ENCODE measurements at places on chromosomes 12 and 14.

DNA sequence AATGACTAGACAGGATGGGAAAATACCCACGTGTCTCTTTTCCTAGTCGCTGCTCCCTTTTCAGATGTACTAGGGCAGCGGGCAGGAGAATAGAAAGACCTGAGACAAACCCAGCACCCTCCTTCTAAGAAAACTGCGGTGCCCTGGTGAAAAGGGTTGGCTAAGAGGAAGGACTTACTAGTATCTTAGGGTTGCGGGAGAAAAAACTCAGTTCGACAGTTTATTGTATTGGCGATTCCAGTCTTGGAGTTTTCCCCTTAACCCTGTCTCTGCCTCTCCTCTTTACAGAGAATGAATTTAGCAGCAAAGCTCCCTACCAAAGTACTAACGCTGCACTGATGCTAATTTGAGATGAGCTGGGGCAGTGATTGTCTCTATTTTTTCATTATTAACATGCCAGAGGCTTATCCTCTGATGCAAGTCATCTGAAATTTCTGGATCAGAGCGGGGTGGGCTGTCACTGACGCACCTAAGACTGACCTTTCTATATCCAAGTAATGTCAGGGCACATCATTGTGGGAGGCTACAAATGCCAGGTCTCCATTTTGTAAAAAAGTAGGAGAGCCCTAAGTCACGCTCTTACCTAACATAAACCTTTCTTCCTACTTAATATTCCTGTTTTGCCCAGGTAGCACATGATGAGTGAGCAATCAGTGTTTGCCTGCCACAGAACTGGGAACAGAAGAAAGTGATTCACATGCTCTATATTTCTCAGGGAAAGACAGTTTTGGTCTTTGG, 916 bp upstream of the PAWR start:
- no peak for DNase-seq

- no peak for DNase-seq
These were observed 272.2 kb upstream of the TMPO start for GRCh38 chr12:98243190-98243589.

DNA sequence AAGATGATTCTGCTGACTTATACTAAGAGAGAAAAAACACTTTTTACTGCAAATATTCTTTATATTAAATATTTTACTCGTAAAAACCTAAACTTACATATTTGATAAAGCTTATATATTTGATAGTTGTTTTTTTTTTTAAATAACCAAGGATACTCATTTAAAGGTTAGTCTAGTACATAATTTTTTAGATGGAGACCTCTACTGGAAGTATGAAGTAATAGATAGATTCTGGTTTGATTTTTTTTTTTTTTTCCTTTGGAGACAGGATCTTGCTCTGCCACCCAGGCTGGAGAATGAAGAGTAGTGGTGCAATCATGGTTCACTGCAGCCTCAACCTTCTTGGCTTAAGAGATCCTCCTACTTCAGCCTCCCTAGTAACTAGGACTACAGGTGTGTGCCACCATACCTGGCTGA, 16.4 kb downstream of the ARID2 start:
- no peak for DNase-seq

- no peak for DNase-seq
These were observed 311 bp upstream of the LGR5 start for GRCh38 chr12:71439362-71439612.

- no peak for DNase-seq
These were observed 44.1 kb upstream of the JDP2 start for GRCh38 chr14:75383721-75384120.

DNA sequence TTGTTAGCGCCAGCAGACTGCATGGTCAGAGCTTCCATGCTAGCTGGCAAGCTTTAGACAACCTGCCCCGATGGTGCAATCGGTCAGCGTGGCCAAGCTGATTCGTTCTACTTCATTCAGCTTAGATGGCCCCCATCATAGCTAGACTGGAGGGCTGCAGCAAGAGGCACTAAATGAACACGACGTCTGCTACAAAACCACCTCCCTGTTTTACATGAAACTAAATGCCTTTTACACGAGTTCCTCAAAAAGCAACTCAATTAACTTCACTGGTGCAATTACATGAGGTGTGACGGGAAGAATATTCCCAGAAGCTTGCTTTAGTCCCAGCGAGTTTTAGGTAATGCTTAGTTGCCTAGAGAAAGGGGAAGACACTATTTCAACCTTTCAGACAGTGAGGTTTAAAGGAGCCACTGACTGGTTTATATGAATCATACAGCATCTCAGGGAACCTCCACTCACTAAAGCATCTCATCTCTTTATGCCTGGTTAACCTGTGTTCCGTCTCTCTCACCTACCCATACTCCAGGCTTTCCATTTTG, 8.4 kb downstream of the NIN start:
- DNase-seq, result no peak
